ENCODE measurements at places on chromosomes 3 and 15. TPM values are rescaled to one million over a fixed set of nuclear protein-coding genes. Genes with fewer than 3 reads are reported as not detected.

- H3K4me3 ChIP-seq: no peak overlapping the region
- no peaks in the 10 kb centered on the region for H3K27me3 ChIP-seq
- no peak for DNase-seq
- H3K4me1 ChIP-seq: no peaks in the 10 kb centered on the region
- no peak overlapping the region for H3K27ac ChIP-seq
- H3K36me3 ChIP-seq: no peaks in the 10 kb centered on the region
Measured at GRCh38 chr3:181565416-181565815, 146.3 kb upstream of the SOX2 start.

DNA sequence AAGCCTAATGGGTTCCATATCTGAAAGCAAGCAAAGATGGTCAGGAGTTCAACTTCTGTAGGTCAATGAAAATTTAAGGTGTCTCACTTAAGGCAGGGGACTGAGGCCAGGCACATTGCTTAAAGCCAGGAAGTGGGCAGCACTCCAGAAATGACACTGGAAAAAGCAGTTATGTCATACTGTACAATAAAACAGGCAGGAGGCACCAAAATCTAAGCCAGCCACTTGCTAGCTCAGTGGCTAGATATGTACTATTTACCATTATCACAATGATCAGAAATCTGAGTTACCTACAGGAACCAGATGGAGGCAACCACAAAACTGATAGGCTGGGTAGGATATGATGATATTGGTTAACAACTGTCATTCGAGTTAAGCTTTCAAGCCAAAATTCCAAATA, 57.3 kb downstream of the FRMD5 start:
- no peaks in the 10 kb centered on the region for H3K27me3 ChIP-seq
- H3K4me3 ChIP-seq: no peak overlapping the region
- DNase-seq: no peak
- H3K27ac ChIP-seq: no peak overlapping the region
- H3K36me3 ChIP-seq: no peaks in the 10 kb centered on the region

GRCh38 chr15:79308874-79309273, 2.0 kb upstream of the TMED3 start:
- DNase-seq: no peak
- H3K4me1 ChIP-seq: peaks cover 14% of the 10 kb centered on the region
- H3K36me3 ChIP-seq: peaks cover 2% of the 10 kb centered on the region
- H3K27ac ChIP-seq: no peak overlapping the region
- peaks cover 25% of the 10 kb centered on the region for H3K27me3 ChIP-seq

The FLNB gene
- 115 TPM for total RNA-seq

The SLC35G2 gene
- total RNA-seq: 7.8 TPM

- peak within 1 kb of the TSS; percentile 88 for H3K27ac ChIP-seq
- peak; percentile 88 for DNase-seq
Measured at GRCh38 chr3:42653560-42654330, at the start of gene ZBTB47. ZBTB47 (plus strand) TSS chr3:42653697; CDS start chr3:42658356, 4,659 bp downstream.

GRCh38 chr3:67561266-67561665, 93.1 kb downstream of the SUCLG2 start:
- H3K27ac ChIP-seq: no peak overlapping the region
- no peak overlapping the region for H3K4me3 ChIP-seq
- H3K4me1 ChIP-seq: no peaks in the 10 kb centered on the region
- no peaks in the 10 kb centered on the region for H3K27me3 ChIP-seq
- no peak for DNase-seq

The U2SURP gene
- total RNA-seq: 75.8 TPM

The DISP2 gene
- 6.5 TPM for total RNA-seq

DNA sequence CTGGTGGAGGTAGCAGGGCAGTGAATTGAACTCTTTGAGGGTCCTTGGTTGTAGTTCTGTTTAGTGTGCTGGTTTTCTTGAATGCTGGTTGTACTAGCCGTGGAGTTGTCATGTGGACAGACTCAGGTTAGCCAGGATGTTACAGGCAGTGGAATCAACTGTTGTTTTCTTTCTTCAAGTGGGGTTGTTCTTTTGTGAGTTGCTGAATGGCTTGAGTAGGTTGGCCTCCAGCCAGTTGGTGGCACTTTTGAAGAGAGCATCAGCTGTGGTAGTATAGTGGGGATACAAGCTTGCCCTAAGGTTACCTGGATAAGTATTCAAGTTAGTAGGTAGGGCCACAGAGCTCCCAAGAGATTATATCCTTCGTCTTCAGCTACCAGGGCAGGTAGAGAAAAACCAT, 31.8 kb upstream of the RARB start:
- no peaks in the 10 kb centered on the region for H3K27me3 ChIP-seq
- H3K36me3 ChIP-seq: no peaks in the 10 kb centered on the region
- H3K4me3 ChIP-seq: no peak overlapping the region
- DNase-seq: no peak
- no peaks in the 10 kb centered on the region for H3K4me1 ChIP-seq

DNA sequence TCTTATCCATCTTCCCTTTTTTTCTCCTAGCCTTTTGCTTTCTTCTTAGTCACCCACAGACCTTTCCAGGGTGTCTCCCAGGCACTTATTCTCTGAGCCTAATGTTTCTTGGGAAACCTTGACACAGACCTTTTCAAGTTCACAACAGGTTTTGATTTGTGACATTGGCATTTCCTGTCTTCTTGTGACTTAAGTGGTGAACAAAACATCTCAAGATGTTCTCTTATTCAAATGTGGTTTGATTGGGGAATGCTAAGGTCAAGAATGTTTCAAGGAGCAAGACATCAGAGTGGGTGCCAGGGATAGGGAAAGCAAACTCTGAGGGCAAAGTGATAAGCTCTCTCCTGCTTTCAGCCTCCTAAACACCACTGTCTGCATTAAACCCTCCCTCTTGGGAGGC, 68.2 kb upstream of the GSK3B start:
- H3K4me1 ChIP-seq: peaks cover 13% of the 10 kb centered on the region
- no peaks in the 10 kb centered on the region for H3K36me3 ChIP-seq
- H3K4me3 ChIP-seq: no peak overlapping the region

The ZSCAN2 gene
- total RNA-seq: 5.8 TPM

DNA sequence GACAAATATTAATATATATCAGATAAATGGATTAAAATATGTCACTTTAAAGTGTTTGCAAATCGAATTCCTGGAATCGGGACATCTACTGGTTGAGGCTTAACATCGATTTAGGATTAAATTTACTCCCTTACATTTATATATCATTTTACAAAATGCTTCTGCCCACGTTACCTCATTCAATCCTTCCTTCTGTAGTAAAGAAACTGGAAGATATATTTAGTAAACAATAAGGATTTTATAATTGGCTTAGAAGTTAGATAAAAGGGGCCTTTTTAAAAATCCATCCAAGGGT, 1.3 kb downstream of the CLPX start:
- H3K36me3 ChIP-seq: peaks cover 18% of the 10 kb centered on the region
- H3K4me1 ChIP-seq: peaks cover 21% of the 10 kb centered on the region
- H3K4me3 ChIP-seq: peak overlapping the region; percentile 93
- H3K27me3 ChIP-seq: no peaks in the 10 kb centered on the region

- H3K4me1 ChIP-seq: no peaks in the 10 kb centered on the region
- H3K4me3 ChIP-seq: no peak overlapping the region
- H3K36me3 ChIP-seq: no peaks in the 10 kb centered on the region
- no peak overlapping the region for H3K27ac ChIP-seq
Measured at GRCh38 chr3:18238746-18239331, 186.3 kb downstream of the SATB1 start.

DNA sequence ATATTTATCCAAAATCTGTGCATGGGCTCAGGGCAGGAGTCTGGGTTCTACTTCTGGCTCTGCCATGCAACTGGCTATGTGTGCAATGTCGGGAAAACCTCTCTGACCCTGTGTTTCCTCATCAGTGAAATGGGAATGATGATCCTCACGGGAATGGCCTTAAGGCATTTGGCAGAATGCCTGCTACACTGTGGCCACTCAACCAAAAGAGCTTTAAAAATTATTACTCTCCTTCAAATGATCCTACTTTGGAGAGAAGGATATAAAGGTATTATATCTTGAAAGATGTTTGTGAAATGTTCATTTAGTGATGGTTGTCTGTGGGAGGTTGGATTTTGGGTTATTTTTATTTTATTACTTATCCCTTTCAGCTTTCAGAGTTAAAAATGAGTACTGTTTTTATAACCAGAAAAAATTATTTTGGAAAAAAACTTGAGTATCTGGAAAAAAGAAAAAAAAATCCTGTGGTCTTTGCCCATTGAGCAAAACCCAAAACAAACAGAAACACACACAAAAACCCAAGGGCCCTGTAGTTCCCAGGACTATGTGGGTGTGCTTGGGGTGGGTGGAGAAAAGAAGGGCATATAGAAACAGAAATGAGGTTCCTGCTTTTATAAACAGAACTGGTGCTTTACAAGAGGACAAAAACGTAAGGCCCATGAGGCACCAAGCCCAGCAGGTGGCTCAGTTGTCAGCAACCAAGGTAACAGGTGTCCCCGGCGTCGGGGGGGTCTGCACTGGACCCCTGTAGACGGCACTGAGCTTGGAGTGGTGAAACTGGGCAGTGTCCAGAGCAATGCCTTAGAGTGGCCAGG, 22.0 kb downstream of the RGMA start:
- H3K36me3 ChIP-seq: no peaks in the 10 kb centered on the region
- peaks cover 11% of the 10 kb centered on the region for H3K4me1 ChIP-seq
- peaks cover 7% of the 10 kb centered on the region for H3K27me3 ChIP-seq
- no peak for DNase-seq

The TRIM71 gene
- total RNA-seq: 2.2 TPM

The FBXW12 gene
- total RNA-seq: not detected

DNA sequence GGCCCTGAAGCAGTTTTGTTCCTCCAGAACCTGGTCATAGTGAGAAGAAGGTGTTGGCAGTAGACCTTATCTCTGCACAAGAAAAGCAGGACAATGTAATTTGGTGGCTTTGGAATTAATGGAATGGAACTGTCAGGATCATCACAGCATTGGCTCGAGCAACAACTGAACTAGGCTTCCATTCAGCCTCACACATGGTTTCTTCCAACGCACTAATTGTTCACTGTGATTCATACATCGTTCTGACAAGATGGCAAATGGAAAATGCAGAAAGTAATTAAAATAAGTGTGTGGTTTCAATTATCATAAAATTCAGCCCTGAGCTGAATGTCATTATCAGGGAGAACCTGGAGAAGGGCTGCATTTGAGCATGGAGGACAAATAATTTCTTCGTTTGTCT, 80.6 kb downstream of the MFSD1 start:
- DNase-seq: no peak
- no peaks in the 10 kb centered on the region for H3K27me3 ChIP-seq
- no peak overlapping the region for H3K4me3 ChIP-seq

DNA sequence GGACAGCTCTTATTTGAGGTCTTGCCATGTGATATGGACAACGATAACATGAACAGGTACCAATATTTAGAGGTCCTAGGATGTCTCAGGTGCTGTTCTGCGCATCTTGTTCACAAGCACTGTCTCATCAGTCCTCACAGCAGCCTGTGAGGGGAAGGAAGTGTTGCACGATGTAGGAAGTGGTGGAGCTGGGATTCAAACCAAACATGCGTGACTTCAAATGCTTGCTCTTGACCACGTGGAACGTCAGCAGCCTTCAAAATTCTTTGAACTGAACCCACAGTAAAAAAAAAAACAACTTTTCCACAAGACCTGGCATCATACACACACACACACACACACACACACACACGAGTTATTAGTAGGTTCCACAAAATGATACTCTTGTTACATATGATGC, 153.4 kb upstream of the SMAD3 start:
- no peak for DNase-seq
- no peak overlapping the region for H3K4me3 ChIP-seq
- no peaks in the 10 kb centered on the region for H3K27me3 ChIP-seq
- no peaks in the 10 kb centered on the region for H3K36me3 ChIP-seq
- H3K27ac ChIP-seq: no peak overlapping the region

The HYKK gene
- total RNA-seq: 4.1 TPM

The ARHGAP11A gene
- total RNA-seq: 4.0 TPM

DNA sequence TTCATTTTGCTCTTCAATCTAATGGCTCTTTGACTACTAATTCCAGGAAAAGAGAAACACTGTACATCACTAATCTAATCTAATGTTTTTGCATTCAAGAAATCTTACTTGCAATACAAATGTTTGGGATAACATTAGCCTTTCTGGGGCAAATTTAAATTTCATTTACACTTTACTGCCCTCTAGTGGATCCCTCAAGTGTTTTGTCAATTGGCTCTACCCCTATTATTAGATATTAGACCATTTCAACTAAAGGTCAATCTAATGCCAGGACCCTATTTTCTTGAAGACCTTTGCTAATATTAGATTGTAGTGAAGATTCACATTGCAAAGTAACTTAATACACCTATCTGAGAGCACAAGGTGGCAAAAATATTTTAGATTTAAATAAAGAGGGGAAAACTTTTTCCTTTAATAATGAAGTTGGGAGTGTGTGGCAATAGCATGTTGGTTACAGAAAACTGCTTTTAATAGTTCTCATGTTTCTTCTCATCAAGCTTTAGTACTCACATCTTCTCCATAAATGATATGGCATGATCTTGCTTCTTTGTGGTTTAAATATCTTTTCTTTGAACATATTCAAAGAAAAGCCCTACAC, 5.0 kb downstream of the C2CD4A start:
- no peak overlapping the region for H3K27ac ChIP-seq
- peaks cover 8% of the 10 kb centered on the region for H3K4me1 ChIP-seq
- H3K36me3 ChIP-seq: no peaks in the 10 kb centered on the region
- no peaks in the 10 kb centered on the region for H3K27me3 ChIP-seq
- H3K4me3 ChIP-seq: no peak overlapping the region

DNA sequence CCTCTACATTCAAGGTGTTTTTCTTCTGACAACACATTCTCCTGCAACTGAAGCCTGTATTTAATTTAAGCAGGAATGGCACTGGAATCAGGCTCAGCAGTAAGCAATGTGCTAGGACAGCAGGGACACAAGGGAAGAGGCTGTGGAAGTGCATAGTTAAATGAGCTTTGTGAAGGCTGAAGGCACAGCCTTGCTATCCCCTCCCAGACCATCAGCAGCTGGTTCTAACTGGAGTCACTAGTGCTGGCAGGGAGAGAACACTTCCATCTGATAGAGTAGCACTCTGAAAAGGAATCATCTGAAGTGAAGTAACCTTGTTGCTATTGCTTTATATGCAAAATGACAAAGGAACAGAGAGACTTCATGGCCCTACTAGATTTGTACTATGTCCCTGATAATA, 14.7 kb downstream of the UQCC5 start:
- H3K4me3 ChIP-seq: no peak overlapping the region
- H3K36me3 ChIP-seq: peaks cover 94% of the 10 kb centered on the region
- H3K27me3 ChIP-seq: no peaks in the 10 kb centered on the region
- no peak overlapping the region for H3K27ac ChIP-seq
- no peaks in the 10 kb centered on the region for H3K4me1 ChIP-seq
